Dorsolateral prefrontal cortex (tissue), 122 donors: ENCODE measurements at places on chromosomes 5 and 9. TPM values are rescaled to one million over a fixed set of nuclear protein-coding genes. Genes with fewer than 3 reads are reported as not detected.

DNA sequence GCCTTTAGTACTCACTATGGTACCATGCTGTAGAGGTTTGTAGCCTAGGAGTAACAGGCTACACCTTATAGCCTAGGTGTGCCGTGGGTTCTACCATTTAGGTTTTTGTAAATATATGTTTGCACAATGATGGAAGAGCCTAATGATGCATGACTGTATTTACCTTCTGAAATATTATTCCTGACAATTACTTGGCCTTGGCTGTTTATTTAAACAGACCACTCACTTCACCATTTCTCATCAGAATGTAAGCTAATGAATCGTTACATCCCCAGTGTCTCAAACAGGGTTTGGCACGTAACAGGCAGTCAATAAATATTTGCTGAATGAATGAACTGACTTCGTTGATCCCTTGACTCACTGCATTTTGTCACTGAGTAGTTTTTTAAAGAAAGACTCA is 93.1 kb downstream of the MED27 start:
- no peak for DNase-seq

GRCh38 chr9:129584136-129584535 is 36.8 kb downstream of the C9orf50 start:
- no peak for DNase-seq

DNA sequence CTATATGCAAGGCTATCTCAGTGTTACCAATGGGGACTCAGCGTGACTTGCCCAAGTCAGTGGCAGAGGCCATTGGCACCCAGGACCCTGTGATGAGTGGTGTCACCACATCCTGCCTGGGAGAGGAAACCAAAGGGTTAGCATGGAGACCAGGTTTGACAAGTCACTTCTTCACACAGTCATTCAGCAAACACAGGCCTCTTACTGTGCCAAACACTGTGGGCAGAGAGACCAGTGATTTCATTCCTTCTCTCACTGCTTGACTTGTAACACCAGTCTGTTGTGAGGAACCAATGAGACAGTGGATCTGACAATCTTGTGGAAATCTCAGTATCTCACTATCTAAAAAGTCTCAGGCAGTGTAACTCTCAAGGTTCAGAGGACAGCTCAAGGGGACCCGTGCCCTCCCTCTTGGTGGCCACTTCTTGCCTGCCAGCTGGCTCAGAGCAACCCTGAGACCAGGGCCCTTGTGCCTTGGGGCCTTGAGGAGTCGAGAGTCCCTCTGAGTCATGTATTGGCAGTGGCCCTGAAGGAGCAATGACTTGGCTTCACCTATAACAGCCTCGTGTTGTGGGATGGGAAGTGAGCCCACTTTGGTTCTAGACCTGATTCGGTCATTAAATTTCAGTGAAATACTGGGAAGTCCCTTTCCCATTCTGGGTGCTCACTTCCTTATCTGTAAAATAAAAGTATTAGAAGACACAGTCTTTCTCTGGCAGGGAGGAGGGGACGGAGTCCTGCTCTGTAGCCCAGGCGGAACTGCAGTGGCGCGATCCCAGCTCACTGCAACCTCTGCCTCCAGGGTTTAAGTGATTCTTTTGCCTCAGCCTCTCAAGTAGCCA is 1.6 kb downstream of the FABP6 start:
- DNase-seq, result no peak

DNA sequence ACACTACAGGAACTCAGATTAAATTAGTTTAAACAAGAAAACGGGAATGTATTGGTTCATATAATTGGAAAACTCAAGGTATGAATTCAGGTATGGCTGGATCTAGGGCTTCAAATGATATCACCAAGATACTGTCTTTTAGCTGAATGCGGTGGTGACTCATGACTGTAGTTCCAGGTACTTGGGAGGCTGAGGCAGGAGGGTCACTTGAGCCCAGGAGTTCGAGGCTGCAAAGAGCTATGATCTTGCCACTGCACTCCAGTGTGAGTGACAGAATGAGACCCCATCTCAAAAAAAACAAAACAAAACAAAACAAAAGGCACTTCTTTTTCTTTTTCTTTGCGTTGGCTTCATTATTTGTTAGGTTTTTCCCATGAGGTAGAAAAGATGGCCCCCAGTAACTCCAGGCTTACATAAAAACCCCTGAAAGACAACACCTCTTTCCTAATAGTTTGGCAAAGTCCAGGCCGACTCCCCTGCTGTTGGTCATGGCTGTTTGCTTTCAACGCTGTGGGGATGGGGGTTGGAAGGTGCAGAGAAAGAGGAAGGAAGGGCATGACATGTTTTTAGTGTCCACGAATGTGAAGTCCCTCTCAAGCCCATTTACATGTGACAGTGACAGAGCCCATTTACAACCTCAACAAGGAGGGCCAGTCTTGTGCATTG is 39.8 kb upstream of the CRB2 start:
- no peak for DNase-seq

GRCh38 chr9:68750255-68750654 is 45.2 kb downstream of the PIP5K1B start:
- DNase-seq, result no peak

DNA sequence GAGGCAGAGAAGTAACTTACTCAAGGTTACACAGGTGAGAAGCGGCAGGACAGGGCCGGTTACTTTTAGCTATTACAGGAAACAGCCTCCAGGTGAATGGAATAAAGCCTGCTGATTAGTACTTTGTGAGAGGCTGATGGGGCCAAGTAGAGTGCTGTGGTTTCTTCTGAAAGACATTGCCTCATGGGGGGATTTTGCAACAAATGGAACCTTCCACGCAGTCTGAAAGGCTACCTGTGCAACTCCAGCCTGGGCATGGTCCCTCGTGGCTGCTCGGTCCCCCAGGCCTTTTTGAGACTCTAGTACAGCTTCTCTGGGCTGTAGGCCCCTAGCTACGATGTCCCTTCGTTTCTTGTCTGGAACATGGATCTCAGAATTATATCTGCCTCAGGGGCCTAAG is 2.0 kb downstream of the TMEM268 start:
- DNase-seq, result no peak

GRCh38 chr5:83715236-83716065 is 5.2 kb downstream of the HAPLN1 start:
- DNase-seq, result no peak

DNA sequence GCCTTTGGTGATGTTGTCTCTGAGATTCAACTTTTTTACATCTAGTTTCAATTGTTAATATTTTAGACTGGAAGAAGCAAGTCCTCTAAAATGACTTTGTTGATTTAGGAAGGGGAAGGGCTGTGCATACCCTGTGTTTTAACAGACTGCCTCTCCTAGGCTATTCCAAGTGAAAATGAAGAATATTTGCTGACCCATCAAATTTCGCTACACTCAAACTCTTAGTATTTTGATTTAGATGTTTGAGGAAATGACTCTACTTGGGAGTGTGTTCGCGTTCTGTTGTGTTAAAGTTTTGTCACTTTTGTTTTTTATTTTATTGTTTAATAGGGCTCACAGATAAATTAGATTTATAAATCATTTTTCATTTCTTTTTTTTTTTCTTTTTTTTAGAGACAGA is 3.6 kb downstream of the MARVELD2 start:
- no peak for DNase-seq

- no peak for DNase-seq
Observed at GRCh38 chr9:83512621-83513020, 25.6 kb downstream of the FRMD3 start.

GRCh38 chr5:126808521-126808988 is 31.6 kb downstream of the LMNB1 start:
- DNase-seq, result no peak

DNA sequence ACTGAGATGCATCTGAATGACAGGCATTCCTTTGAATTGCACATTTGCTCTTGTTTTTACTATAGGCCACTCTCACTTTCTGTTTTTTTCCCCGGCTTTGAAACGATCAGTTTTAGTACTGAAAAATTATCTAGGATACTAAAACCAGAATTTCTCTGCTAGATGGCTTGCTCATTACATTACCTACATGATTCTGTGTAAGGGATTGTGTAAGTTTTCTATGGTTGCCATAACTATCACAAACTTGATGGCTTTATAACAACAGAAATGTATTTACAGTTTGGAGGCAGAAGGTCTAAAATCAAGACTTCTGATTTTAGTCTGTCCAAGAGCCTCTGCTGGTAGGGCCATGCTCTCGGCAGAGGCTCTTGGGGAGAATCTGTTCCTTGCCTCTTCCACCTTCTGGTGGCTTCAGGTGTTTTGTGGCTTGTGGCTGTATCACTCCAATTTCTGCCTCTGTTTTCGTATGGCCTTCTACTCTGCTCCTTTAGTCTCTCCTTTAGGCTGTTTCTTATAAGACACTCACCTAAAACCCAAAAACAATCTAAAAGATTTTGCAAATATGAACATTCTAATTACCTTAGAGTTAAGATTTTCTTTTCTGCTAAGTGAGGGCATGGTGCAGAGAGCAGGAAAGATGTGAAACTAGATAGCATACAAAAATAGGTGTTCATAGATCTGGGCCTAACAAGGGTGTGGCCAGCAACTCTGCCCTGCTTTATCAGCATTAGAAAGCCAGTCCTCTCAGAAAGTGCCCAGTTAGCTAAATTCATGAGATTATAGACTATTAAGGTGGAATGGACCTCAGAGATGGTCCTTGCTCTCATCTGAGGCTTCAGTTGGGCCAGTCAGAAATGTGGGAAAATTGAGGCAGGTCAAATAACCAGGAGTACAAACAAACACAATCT is 93.3 kb upstream of the CDKN2B start:
- no peak for DNase-seq

DNA sequence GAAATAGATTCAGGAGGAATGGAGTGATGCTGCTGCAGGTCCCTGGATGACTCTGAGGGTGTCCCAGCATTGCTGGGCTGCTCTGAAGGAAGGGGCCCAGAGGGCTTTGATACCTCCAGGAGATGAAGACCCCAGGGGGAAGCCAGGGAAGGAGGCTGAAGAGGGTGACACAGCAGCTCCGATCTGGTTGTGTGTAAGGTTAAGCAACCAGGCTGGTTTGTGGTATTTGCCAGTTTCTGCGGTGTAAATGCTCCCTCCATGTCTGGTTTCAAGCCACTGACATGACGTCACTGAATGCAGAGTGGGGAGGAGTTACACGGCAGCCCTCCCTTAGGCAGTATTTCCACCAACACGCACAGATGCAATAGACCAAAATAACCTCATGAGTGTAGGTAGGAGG is 40.0 kb upstream of the ORM1 start:
- DNase-seq, result no peak

GRCh38 chr9:84556556-84556955 is 113.0 kb upstream of the NTRK2 start:
- DNase-seq, result no peak

DNA sequence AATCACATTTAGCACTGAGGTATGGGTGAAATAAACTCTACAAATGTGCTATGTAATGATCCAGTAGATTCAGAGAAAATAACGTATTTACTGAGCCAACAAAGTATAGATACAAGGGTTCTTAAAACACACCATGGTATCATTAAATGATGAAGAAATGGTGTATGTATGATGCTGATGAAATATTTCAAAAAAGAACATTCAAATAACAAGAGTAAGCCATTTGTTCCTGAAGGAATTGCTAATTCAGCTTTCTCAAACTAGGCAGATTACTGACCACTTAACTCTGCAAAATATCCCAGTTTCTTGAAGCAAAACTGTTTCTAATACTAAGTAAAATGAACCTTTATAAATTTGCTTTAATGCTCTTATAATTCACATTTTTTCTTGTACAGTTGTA is 97.6 kb upstream of the IFNE start:
- DNase-seq, result no peak

GRCh38 chr9:109264877-109265587 is 55.8 kb downstream of the EPB41L4B start:
- no peak for DNase-seq

- DNase-seq, result no peak
Observed at GRCh38 chr5:56914678-56915077, 5.3 kb downstream of the SETD9 start.

DNA sequence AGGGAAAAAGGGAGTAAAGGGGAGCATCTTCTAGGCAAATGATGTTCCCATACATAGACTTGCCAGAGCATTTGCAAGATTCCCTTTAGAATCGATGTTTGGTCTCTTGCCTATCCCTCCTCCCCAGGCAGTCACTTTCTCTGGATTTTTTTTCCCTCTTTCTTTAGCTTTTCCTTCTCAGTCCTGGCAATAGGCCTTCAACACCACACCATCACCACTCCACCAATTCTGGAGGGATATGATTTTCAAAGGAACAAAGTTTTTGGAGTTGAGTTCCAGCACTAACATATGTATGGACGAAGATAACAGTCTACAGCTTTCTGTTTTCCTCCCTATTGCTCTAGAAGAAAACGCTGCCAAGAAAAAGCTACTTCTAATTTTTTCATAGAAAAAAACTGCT is 377.4 kb downstream of the PDE4D start:
- no peak for DNase-seq

GRCh38 chr9:98707166-98708102 is 1.3 kb downstream of the GABBR2 start:
- DNase-seq, result peak; percentile 67

DNA sequence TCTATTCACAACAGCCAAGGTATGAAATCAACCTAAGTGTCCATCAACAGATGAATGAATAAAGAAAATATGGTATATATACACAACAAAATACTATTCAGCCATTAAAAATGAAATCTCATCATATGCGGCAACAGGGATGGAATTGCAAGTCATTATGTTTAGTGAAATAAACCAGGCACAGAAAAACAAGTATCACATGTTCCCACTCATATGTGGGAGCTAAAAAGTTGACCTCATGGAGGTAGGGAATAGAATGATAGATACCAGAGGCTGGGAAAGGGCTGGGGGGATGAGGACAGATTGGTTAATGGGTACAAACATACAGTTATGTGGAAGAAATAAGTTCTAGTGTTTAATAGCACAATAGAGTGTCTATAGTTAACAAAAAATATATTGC is 149.7 kb downstream of the DEPDC1B start:
- no peak for DNase-seq

DNA sequence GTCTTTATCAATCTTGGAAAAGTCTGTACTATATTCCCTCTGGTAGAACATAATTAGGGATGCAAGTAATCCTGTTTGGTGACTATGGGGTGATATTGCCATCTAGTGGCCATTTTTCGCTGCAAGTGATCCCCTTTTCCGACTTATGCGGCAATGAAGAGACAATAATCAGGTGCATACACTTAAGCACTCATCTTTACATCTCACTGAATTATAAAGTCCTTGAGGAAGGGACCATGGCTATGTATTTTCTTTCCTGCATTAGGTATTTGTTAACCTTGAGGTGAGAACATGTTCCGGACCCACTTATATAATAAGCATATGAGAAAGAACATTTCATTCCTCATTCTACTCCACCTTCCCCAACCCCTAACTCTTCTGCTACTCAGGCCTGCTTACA is 19.6 kb upstream of the LIX1 start:
- no peak for DNase-seq

The SPRY4 gene
- 17.4 TPM for total RNA-seq

The TOR1A gene
- total RNA-seq, result 34.0 TPM

The IFNE gene
- total RNA-seq, result 0.77 TPM

The RGS7BP gene
- 98.2 TPM for total RNA-seq

The PCDHB11 gene
- total RNA-seq, result 14.3 TPM

The TTC23L gene
- total RNA-seq, result 2.9 TPM

The BSPRY gene
- total RNA-seq, result 5.1 TPM

The MAMDC4 gene
- total RNA-seq, result 5.7 TPM

The CDO1 gene
- 42.8 TPM for total RNA-seq
